ENCODE measurements at places on chromosomes 1 and 21.

- no peak for DNase-seq
Observed at GRCh38 chr1:118960026-118960561, 28.0 kb downstream of the TBX15 start.

DNA sequence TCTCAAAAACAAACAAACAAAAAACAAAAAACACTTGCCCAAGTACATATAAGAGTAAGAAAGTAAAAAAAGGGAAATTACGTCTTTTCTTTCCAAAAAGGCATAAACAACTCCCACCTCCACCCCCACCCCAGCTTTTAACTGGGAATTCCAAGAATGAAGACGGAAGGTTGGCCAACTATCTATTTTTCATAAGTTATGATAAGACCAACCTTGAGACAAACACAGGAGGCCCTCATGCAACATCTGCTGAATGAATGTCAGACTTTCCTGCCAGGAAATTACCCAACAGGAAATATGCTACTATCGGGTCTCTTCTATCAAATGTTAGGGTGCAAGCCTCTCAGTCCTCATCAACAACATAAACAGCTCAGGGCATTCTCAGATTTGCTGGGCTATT is 1.9 kb downstream of the BSDC1 start:
- DNase-seq: no peak

GRCh38 chr21:35043549-35043948 is 5.6 kb downstream of the RUNX1 start:
- DNase-seq: no peak

- DNase-seq: peak; percentile 50
Observed at GRCh38 chr1:84505493-84506001, 639 bp upstream of the SPATA1 start.

DNA sequence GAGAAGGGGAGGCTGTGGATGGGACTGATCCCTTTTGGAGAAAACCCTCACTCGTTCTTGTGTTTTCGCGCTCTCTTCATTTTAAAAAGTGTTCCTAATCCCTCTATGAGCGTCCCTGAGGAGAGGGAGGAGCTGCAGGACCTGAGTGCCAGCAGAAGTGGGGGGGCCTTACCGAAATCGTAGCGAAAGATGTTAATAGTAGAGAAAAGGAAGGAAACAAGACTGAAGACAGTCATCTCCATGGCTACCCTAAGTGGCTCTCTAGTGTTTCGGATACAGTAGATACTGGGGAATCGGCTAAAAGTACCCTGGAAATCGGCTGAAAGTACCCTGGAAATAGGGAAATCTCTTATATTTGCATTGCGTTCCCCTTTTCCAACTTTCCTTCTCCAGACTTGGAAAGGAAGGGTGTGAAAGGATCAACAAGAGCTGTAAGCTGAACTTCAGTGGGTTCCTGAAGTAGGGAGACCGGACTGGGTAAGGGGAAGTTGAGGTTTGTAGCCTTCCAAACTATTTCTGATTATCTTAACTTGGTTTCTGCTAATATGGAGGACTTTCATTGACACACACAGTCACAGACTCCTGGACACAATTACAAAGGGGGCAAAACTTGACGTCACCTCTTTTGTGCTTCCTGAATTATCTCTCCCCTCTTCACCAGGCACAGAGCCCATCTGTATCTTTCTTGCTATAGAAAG is 486 bp upstream of the DSTYK start:
- no peak for DNase-seq

DNA sequence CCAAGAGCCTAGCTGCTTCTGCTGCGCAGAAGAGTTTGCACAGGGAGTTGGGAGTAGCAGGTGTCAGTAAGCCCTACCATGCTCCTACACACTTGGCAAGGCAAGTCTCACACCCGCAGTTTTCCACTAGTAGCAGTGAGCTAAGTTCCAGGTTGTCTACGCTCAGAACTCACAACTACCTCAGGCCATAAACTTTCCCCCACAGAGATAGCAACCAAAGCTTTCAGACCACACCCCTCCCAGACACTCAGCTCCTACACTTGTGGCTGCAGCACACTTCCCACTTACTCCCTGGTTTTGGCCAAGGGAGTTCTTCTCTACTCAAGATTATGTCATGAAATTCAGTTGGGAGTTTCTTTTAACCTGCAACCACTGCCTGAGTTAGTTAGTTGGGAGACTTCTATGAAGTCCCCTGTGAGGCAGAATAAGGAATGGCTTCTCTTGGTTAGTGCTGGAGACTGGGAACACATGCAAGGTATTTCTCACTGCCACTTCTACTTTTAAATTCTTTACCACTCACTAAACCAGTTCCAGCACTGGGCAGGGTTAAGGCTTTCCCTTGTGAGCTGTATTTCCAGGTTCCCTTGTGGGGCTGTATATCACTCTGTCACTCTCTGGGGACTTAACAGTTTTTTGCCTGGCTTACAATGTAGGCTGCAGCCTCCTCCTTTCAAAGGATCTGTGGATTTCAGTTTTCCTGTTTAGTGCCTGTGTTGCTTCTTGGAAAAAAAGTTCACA is 18.3 kb upstream of the MAB21L3 start:
- DNase-seq: no peak

- DNase-seq: no peak
Observed at GRCh38 chr1:225280563-225280962, 147.3 kb downstream of the LBR start.

DNA sequence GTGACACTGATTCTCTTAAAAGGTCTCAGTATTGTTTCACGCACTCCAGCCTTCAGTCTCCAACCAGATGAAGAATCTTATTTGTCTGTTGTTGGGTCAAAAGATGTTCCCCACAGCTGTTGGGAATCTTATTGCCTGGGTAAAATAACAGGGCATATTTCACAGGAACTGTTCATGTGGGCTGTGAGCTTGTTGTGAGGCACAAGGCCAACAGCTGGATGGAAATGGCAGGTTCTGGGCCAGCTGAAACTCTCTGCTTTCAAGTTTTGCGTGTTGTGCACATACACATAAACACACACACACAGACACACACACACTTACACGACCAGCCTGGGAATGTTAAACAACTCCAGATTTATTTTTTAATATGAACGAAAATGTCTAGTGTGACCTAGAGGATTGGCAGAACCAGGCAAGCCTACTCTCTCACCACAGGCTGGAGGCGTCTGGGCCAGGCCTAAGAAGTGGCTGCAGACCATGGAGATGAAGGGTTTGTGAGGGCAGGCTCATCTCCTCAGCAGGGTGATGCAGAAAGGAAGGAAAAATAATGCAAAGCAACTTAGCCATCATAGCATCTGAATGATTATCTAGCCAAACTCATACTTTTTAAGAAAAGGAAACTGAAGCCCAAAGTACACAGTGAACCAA is 357.0 kb downstream of the TTLL7 start:
- no peak for DNase-seq

GRCh38 chr1:221097479-221098281 is 218.4 kb downstream of the HLX start:
- DNase-seq: no peak

DNA sequence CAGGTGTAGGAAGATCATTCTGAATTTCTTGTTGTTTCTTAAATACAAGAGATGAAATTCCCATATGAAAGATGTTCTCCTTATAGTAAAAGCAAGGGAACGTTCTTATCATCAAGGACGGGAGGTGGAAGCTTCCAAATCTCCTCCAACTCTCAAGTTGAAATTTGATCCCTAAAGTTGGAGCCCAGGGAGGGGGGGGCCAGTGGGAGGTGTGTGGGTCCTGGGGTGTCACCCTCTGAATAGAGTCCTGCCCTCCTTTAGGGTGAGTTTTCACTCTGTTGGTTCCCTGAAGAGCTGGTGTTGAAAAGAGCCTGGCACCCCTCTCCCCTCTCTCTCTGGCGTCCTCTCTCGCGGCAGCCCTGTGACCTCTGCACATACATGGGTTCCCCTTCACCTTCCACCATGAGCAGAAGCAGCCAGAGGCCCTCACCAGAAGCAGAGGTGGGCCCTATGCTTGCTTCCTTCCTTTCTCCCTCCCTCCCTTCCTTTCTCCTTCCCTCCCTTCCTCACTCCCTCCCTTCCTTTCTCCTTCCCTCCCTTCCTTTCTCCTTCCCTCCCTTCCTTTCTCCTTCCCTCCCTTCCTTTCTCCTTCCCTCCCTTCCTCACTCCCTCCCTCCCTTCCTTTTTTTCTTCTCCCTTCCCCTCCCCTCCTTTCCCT is 10.0 kb upstream of the TRIM17 start:
- DNase-seq: no peak

DNA sequence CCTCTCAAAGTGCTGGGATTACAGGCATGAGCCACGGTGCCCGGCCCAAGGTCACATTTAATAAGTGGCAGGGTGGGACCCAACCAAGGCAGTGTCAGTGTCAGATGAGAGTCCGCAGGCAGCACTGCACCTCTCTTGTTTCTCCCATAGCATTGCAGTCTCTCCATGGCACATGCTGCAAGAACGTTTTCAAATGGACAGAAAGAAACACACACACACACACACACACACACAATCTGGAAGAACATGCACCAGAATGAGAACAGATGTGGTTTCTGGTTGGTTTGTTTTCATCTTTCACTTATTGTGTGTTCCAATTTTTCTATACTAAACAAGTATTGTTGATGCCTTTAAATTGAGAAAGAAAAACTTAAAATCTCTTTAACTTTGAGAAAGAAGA is 126.5 kb downstream of the SYF2 start:
- DNase-seq: no peak

DNA sequence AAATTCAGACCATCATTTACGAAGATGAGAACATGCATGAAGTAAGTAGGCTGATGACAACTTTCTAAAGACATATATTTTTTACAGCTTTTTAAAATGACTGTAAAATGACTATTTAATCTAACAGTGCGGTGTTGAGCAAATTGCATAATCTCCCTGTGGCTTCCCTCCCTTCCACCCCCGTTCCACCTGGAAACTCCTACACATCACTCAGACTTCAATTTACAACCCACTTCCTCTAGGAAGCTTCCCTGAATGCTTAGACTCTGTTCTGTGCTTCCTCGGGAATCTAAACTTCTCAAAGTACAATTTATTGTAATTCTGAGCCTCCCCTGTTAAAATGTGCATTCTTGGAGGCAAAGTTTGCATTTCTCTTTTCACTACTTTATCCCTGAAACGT is 354.9 kb downstream of the DPYD start:
- peak; percentile 66 for DNase-seq

DNA sequence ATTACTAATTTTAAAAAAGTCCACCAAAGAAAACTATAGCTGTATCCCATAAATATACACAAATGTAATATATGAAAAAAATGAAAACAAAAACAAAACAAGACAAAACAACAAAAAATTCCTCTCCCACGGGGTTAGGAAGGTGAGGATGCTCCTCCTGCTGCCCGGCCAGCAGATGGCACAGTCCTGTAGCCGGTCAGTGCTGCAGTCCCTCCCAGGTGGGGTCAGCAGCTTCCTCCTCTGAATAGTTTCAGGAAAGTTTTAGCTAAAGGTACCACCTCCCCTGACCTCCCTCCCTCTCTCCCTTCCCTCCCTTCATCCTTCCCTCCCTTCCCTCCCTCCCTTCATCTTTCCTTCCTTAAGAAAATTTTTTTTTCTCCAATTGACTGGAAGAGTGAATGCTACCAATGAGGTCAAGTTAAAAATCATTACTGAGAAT is 67.8 kb upstream of the BCL10 start:
- DNase-seq: no peak

GRCh38 chr1:225638853-225639252 is 14.1 kb downstream of the ENAH start:
- no peak for DNase-seq

DNA sequence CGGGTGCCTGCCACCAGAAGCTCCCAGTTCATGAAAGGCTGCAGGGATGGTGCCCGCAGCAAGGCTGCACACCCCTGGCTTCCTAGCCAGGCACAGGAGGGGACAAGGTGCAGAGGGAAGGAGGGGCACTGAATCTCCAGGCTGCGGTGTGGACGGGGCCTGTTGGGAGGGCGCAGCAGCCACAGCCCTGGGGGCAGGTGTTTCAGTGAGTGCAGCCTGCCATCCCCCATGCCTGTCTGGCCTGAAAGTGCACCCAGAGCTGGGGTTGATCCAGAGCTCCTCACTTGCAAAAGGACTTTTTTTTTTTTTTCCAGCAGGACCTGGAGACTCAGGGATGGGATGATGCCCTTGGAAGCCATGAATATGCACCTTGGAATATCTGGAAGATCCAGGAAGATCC is 153.7 kb upstream of the C1orf174 start:
- DNase-seq: no peak

GRCh38 chr1:77977989-77978292 is 931 bp downstream of the FUBP1 start:
- no peak for DNase-seq

- no peak for DNase-seq
Observed at GRCh38 chr1:16178596-16179497, 23.0 kb upstream of the EPHA2 start.

DNA sequence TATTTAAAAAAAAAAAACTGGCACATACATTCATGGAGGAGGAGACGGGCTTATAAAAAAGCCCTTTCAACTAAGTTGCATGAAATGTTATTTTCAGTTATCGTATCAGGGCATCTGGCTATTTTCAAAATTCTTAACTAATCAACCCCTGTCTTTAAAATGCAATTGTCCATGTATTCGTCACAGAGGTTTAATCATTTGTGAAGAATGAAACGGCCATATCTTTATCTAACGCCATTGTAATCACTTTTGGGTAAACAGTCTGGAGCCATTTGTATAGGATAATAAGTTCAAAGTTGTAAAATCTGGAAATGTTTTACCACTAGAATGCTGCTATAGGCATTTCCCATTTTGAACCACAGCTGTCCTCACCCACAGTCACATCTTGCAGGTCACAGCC is 30.4 kb downstream of the SLC30A10 start:
- DNase-seq: no peak

DNA sequence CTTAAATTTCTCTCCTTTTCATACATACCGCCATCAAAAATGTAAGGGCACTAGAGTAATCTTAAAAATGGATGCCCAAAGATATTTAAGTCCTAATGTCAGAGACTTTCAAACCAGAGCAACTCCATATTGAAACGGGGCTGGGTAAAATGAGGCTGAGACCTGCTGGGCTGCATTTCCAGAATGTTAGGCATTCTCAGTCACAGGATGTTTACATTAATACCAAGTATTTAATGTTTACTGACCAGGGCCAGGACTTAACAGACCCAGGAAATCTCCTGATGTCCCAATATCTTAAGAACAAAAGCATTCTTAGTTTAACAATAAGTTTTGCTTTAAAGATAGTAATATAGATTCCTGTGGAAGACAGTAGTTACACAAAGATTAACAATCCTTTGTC is 563.9 kb upstream of the BEND5 start:
- no peak for DNase-seq

GRCh38 chr1:4725416-4725815 is 71.0 kb downstream of the AJAP1 start:
- DNase-seq: no peak

DNA sequence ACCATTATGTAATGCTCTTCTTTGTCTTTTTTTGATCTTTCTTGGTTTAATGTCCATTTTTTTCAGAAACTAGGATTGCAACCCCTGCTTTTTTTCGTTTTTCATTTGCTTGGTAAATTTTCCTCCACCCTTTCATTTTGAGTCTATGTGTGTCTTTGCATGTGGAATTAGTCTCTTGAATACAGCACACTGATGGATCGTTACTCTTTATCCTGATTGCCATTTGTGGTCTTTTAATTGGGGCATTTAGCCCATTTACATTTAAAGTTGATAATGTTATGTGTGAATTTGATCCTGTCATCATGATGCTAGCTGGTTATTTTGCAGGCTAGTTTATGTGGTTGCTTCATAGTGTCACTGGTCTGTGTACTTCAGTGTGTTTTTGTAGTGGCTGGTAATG is 75.6 kb upstream of the ETV3 start:
- no peak for DNase-seq

- no peak for DNase-seq
Observed at GRCh38 chr1:241639623-241640148, 483 bp downstream of the CHML start.

GRCh38 chr1:207627496-207627895 is 17.4 kb upstream of the CR1L start:
- DNase-seq: no peak

- no peak for DNase-seq
Observed at GRCh38 chr1:43366601-43367025, 1.2 kb downstream of the ELOVL1 start.

All from putamen (tissue), 1 donor.